ENCODE measurements at places on chromosomes 3 and 15. TPM values are rescaled to one million over a fixed set of nuclear protein-coding genes. Genes with fewer than 3 reads are reported as not detected.

- no peak for DNase-seq
Measured at GRCh38 chr3:154786724-154787123, 293.4 kb upstream of the MME start.

GRCh38 chr3:52428151-52429005 lies 16.5 kb downstream of the SEMA3G start:
- DNase-seq, result peak; percentile 85

GRCh38 chr15:90641581-90642463 lies 75.3 kb upstream of the BLM start:
- DNase-seq, result no peak

DNA sequence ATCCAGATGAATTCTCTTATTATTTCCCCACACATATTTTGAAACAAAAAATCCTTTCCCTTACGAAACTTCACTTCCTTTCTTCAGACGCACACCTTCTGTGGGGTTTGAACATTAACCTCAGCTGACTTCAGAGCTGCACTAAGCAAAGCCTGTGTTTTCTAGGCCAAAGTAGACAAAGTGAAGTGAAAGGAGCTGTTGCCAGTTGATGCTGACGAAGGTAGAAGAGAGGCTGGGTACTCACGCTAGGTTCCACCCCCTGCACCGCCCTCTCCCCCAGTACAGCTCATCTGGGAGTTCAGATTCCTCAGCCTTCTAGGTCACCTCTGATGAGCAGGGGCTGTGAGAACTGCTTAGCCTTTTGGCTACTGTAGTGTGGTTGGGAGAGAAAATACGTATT lies 24.1 kb downstream of the DUT start:
- DNase-seq, result no peak

- peak; percentile 80 for DNase-seq
Measured at GRCh38 chr15:63157891-63158431, 684 bp upstream of the RPS27L start.

GRCh38 chr3:94360987-94361386 lies 298.1 kb downstream of the NSUN3 start:
- DNase-seq, result no peak

EPHB1 gene
- total RNA-seq, result not detected

ROPN1 gene
- total RNA-seq, result 33.4 TPM

SNX1 gene
- 75.5 TPM for total RNA-seq

C3orf38 gene
- total RNA-seq, result 24.4 TPM

Measured in SK-MEL-5 (cell line).